ENCODE measurements at places on chromosomes 3 and 15.

- DNase-seq, result no peak
These were observed 114.4 kb upstream of the POU1F1 start for GRCh38 chr3:87390821-87391220.

DNA sequence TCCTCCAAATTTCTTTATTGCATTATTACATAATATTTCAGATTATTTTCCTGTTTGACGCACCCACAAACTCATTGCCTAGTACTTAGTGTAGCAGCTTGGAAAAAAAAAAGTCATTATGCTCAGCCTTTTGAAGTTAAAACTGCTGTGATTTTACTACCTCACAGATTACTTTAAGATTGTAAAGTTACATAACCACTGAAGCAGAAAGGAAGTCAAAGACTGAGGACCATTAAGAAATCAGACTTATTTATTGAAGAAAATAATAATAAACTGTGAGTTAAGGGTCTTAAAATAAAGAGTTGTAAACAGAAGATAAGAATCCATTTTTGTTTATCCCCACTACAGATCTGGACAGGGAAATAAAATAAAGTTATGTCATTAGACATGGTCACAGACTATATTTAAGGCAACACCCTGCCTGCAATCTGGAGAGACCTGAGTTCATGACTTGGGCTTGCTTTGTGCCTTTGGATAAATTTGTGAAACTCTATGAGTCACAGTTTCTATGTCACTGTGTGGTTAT, 212.1 kb upstream of the ROBO2 start:
- DNase-seq, result peak; percentile 18

DNA sequence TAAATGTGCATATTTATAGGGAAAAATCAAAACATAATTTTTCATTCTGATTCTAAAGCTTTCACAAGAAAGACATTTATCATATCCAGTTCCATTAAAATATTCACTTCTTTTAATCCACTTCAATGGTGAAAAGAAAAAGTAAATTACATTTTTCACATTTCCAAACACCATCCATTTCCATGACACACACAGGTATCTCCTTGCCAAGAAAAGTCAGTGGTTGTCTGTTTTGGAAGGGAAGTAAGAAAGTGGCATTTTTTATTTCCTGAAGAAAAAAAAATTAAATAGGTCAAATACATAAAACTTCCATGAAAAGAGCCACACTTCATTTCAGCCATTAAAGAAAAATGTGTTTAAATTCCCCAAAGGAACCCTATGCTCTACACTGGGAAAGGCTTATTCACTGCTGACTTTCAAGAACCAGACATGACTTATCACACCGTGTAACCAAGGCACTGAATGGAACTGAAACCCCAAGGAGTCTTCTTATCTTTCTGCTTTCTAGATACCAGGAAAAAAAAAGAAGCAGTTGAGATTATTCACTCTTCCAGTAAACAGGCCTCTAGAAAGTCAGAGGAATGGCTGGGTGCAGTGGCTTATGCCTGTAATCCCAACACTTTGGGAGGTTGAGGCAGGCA, 44.5 kb downstream of the OSBPL10 start:
- peak; percentile 45 for DNase-seq

DNA sequence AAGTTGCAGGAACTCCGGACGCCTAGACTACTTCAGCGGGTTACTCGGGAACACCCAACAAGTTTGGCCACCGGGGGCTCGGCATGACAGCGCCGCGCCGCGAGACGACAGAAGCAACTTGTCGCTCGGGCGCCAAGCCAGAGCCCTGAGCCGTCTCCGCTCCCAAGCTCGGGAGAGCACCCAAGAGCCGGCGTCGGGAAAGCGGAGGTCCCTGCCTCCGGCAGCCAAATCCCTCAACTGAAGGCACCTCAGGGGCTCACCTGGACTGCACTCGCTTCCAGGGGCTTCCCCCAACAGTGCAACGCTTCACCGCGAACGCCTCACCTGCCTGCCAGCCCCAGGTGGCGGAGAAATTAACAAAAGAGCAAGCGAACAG, 640 bp downstream of the MB21D2 start:
- peak; percentile 77 for DNase-seq

DNA sequence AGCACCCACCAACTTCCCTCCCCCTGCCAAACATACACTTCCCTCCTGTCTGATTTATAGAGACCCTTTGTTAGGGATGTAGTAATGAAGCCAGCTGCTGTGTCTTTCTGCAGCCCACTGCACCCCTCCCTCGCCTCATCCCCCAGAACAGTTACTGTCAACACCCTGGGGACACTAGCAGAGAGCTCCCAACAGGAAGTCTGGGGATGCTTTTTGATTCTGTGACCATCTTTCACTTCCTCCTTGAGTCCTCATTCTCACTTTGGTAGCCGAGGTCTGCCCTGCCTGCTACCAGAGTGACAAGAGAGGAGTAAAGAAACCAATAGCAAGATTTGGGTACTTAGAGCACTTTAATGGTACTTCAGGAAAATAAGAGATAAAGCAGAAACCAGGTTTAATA, 201.6 kb downstream of the SATB1 start:
- no peak for DNase-seq

DNA sequence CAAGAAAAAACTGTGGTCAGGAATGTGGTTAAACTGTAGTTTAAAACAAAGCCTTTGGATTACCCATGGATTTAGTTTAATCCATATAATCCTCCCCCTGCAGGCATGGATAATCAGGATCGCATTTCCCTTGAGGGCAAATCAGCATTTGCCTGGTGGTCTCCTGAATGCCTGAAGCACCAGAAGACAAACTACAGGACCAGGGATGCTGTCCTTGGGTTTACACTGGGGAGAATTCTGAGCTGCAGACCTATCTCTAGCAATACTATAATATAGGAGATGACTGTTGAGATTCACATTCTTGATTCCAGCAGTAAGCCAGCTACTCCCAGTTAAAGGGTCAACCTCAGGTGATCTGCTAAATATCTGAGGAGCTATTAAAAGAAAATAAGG, 10.6 kb downstream of the PIK3CB start:
- peak; percentile 42 for DNase-seq

GRCh38 chr3:32373276-32373675, 18.4 kb upstream of the CMTM7 start:
- no peak for DNase-seq

DNA sequence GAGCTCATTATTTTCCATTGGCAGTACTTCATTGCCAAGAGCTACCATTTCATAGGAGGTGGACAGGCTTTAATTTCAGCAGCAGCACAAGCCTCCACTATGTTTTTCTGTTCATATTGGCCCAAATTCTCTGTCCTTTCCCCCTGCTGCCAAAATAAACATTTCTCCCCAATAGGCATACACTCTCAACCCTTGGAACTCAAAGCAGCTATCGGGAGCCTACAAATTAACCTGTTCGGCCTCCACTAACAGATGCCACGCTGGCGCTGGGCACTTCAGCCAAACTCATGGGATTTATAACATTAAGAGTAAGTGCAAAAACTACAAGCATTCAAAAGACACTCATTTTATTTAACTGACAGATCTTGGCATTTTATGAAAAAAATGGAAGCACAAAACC, 95.7 kb downstream of the NSUN3 start:
- no peak for DNase-seq

- DNase-seq, result no peak
These were observed 115.0 kb downstream of the MEX3B start for GRCh38 chr15:81930582-81931369.

GRCh38 chr3:180267202-180267843, 230.6 kb upstream of the PEX5L start:
- DNase-seq, result peak; percentile 14

DNA sequence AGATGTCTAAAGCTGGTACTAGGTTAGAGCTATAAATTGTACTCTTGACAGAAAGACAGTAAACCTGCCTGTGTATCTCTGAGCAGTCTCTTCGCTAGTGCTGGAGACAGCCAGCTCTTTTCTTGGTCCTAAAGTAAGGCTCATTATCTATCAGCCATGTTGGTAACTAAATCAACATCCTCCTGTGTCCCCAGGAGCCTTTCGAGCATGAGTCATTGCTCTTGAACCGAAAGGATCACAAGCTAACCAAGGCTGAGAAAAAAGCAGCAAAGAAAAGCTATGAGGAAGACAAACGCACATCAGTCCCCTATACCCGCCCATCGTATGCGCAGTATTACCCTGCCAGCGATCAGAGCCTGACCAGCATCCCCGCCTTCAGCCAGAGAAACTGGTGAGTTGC, 25.0 kb upstream of the TEX264 start:
- no peak for DNase-seq

DNA sequence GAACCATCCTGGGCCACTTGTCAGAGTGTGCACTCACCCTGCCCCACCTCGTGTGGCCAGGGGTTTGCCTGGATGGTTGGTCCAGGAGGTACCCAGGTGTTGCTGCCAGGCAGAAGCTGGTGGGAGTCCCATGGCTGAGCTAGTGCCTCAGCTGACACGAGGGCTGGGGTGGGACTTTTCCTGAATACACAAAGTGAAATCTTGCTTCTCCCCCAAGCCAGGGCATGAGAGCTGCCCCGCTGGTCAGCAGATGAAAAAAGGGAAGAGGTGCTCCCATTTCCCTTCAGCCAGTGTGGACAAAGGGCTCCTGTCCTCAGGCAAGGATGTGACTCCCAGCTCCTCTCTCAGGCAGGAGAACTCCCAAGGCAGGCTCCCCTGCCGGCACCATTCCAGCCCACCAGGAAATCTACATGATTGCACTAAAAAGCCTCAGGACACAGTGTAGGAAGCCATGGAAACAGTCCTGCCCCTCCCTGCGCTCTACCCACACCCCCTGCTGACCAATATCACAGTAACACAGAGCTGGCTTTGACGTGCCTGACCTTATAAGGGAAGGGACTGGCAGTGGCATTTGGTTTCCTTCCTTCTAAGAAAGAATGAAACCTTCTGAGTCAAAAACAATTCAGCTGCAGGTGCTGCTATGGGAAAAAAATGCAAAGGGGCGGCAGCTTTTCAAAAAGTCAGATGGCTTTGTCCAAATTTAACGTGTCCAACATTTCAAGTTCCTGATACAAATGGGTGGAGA, 33.9 kb downstream of the MYO5C start:
- DNase-seq, result peak; percentile 91

GRCh38 chr3:77281721-77282120, 241.8 kb downstream of the ROBO2 start:
- DNase-seq, result no peak

GRCh38 chr15:38593524-38593923, 28.9 kb upstream of the RASGRP1 start:
- peak; percentile 35 for DNase-seq

GRCh38 chr15:101027273-101027901, 108.2 kb downstream of the LRRK1 start:
- DNase-seq, result no peak

- no peak for DNase-seq
These were observed 29.1 kb downstream of the SLC6A6 start for GRCh38 chr3:14431452-14431916.

GRCh38 chr3:45844616-45845015, 2.7 kb upstream of the LZTFL1 start:
- no peak for DNase-seq

GRCh38 chr15:92809064-92809879, 90.9 kb upstream of the CHD2 start:
- peak; percentile 98 for DNase-seq

DNA sequence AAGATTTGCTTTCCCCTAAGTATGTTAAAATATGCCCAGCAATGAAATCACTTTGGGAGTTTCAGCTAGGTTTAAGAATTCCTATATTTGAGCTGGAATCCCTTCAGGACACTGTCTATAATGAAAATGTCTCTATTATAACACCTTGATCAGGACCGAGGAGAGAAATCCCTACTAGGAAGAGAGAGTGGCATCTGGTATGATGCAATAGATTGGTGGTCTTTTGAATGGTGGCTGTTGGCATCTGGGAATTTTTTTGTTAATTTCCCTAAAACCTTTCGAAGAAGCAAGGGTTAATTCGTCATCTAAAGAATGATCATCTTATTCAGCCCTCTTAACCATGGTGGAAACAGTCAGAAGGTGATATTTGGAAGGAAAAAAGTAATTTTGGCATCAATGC, 43.0 kb downstream of the TIGIT start:
- DNase-seq, result no peak

- peak; percentile 75 for DNase-seq
These were observed 110.3 kb downstream of the CYP19A1 start for GRCh38 chr15:51227940-51228732.

DNA sequence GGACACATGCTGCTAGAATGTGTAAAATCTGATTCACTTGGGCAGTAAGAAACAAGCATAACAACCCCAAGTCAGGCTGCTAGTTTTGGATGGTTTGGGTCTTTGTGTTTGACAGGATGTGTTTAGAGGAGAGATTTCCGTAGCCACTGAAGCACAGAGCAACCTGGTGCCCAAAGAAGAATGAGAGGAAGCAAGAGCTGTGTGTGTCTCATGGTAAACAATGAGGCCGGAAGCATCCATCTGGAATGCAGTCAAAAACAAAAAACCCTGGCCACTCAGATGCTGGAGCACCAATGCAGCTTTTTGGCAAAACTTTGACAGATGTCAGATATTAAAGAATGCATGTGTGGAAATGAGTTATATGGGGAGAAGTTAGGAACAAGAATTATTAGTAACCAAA, 39.4 kb upstream of the SNRK start:
- no peak for DNase-seq

GRCh38 chr3:156498307-156498706, 56.6 kb downstream of the SSR3 start:
- DNase-seq, result no peak

DNA sequence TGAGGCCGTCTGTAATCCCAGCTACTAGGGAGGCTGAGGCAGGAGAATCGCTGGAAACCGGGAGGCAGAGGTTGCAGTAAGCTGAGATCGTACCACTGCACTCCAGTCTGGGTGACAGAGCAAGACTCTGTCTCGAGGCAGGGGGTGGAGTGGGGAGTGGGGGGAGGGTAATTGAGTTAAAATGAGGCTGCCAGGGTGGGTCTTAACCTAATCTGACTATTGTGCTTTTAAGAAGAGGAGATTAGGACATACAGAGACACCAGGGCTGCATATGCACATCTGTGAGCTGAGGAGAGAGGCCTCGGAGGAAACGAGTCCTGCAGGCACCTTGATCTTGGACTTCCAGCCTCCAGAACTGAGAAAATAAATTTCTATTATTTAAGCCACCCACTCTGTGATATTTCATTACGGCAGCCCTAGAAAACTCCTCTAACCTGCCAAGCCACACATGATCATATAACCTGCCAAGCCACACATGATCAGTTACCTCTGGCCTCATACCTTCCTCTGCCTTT, 197.0 kb downstream of the THSD4 start:
- no peak for DNase-seq

GRCh38 chr15:77034695-77035489, 36.0 kb downstream of the TSPAN3 start:
- no peak for DNase-seq

DNA sequence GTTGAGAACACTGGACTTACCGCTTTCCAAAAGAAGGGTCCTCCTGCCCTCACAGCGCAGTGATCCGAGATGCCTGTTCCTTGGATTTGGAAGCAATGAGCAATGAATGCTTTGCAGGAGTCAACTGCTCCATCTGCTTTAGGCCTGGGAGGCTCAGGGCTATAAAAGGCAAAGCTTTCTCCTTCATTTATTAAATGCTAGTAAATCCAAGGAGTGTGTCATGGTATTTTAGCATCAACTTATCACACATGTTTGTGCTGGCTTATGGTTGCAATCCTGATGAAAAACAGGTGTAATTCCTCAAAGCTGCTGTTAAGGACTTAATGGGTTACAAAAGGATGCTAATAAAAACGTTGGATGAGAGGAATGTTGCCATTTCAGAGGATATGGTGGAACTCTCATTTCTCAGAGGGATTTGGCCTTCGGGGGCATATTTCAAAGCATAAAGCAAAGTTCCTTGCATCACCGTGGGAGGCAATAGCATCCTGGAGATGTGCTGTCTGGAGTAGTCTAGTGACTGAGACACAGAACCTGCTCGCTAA, 158.5 kb upstream of the TPM1 start:
- DNase-seq, result no peak
